ENCODE measurements at places on chromosomes 4 and X.

- no peak for DNase-seq
These were observed 1.2 kb downstream of the CD38 start for GRCh38 chr4:15779306-15779705.

DNA sequence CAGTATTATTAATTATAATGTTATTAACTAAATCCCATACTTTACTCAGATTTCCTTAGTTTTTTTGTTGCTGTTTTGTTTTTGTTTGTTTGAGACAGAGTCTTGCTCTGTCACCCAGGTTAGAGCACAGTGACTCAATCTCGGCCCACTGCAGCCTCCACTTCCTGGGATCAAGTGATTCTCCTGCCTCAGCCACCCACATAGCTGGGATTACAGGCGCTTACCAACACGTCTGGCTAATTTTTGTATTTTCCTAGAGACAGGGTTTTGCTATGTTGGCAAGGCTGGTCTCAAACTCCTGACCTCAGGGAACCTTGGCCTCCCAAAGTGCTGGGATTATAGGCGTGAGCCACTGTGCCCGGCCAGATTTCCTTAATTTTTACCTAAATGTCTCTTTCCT lies 72.2 kb downstream of the ANAPC4 start:
- DNase-seq = no peak

DNA sequence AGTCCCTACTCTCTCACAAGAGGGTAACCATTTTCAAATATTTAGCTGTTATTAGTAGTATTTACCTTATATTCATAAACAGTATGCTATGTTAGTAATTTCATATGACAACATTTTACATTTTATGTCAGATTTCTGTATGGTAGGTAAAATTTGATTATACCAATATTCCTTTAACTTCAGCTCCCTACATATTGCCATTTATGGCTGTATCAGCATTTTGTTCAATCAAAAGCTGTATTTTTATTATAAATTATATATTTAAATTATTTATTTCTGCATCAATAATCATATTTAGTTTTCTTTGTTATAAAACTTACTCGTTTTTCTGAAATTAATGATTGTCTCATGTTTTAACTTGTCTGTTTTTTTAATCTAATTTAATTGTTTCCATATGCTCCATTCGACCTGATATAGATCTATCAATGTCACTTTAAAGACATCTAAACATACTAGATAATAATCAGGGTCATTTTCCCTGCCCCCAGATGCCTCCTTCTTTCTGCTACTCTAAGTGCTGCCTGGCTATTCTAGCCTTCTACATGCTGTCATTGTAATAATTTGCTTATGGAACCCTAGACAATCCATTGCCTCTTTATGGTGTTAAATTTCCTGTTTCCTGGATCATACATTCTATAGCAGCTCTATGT lies 1976.7 kb upstream of the ADGRL3 start:
- no peak for DNase-seq

DNA sequence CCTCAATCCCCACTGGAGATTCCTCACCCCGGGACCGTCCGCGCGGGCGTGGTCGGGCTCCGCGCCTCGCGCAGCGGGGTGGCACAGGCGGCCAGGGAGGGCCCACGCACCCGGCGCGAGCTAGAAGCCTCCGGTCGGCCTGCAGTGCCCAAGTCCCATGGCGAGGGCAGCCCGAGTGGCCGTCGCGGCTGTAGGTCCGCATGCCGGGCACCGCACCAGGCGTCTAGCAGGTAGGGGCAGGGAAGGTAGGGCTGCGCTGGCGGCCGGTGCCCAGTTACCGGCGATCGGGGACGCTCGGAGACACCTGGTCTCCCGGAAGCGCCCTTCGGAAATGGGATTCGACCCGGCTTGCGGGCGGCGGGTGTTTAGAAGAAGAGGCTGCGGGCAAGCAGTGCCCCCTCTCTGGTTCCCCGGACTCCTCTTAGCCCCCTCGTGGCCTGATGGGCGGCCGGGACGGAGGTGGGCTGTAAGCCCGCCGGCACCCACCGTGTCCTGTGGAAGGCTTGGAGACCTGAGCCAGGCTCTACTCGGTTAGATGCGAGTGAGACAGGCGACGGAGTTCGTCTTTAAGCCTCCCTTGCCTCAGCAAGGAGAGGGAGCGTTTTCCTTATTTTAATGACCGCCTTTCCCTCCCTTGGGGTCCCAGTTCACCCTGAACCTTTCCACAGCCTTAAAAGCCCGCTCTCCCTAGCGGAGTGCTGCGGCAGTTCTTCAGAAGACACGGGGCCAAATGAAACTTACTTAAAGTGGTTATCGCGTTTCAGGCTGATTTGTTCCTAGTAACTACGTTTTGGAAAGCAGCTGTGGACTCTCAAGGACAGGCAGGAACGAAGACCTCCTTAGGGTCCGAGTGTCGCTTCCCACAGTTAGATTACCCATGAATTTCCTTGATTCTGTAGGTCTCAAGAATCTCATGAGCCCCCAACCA lies 821 bp downstream of the SLITRK2 start:
- DNase-seq = no peak

GRCh38 chrX:153565996-153566580 lies 32.9 kb downstream of the CCNQ start:
- DNase-seq = no peak

GRCh38 chr4:78824001-78824400 lies 47.9 kb downstream of the BMP2K start:
- DNase-seq = no peak

- DNase-seq = no peak
These were observed 129.2 kb upstream of the MSX1 start for GRCh38 chr4:4730249-4730648.

- no peak for DNase-seq
These were observed 43.8 kb downstream of the NHSL2 start for GRCh38 chrX:71954458-71954857.

- peak; percentile 40 for DNase-seq
These were observed 389.7 kb upstream of the NR3C2 start for GRCh38 chr4:148831945-148832344.

GRCh38 chrX:110430293-110431076 lies 71.8 kb downstream of the RTL9 start:
- no peak for DNase-seq

DNA sequence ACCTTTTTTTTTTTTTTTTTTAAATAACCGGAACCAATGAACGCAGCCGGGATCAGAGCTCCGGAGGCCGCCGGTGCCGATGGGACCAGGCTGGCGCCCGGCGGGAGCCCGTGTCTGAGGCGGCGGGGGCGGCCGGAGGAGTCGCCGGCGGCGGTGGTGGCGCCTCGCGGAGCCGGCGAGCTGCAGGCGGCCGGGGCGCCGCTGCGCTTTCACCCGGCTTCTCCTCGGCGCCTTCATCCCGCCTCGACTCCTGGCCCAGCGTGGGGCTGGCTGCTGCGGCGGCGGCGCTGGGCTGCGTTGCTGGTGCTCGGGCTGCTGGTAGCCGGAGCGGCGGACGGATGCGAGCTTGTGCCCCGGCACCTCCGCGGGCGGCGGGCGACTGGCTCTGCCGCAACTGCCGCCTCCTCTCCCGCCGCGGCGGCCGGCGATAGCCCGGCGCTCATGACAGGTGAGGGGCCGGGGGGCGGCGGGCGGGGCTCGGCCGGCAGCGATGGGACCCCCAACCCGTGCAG lies 337 bp downstream of the STIM2 start:
- no peak for DNase-seq

- DNase-seq = no peak
These were observed 36.4 kb downstream of the HTRA3 start for GRCh38 chr4:8305851-8306471.

- no peak for DNase-seq
These were observed 4.3 kb downstream of the CPLX1 start for GRCh38 chr4:821631-822030.

GRCh38 chr4:139532947-139533346 lies 23.1 kb downstream of the SETD7 start:
- DNase-seq = no peak

DNA sequence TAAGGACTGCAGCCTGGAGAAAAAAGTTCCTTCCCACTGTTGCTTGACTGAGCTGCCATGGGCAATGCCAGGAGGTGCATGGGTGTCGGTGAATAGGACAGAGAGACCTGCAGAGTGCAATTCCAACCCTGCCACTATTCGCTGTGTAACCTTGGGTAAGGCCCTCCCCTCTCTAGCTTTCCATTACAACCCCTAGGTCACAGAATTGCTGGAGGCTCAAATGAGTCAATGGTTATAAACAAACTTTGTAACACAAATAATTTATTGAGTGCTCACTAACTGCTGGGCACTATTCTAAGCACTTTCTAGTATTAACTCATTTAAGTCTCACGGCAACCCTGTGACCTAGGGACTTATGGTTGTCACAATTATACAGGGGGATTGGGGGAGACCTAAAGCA lies 37.8 kb downstream of the PJA1 start:
- no peak for DNase-seq

DNA sequence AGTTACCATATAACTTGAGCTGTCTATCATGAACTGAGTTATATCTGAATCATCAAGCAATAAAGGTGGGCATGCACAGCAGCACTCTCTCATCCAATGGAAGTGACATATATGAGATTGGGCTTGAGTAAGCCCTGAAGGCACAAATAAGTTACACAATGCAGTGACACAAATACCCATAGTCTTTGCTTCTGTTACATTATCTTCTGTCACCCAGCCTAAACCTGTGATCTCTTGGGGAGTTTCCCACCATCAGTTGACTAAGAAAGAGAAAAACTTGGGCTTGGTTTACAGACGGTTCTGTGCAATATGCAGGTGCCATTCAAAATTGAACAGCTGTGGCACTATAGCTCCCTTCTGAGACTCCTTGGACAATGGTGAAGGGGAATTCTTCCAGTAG lies 138.8 kb upstream of the IL15 start:
- DNase-seq = no peak

DNA sequence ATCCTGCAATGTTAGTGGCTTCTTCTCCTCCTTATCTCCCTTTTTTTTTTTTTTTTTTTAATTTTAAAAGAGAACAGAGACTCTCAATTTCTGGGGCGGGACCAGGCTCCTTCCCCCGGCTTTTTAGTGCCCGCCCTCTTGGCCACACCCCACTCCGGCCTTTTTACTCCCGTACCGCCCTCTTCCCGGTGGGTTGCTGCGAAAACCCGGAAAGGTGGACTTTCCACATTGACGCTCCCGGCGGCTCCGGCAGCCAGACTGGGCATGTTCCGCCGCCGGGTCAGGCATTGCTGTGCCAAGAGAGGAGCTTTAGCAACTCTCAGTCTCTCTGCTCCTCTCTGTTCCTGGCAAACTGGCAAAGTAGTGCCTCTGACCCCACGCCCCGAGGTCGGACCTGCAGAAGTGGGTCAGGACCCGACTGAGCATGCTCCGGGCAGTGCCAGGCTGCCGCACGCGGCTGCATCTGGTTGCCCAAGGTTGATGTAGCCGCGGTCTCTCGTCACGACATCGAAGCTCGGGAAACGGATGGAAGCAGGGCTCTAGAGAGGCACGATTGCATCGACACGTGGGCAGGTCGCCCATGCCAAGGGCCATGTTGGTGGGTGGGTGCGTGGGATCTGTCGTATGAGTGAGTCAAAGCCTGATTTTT lies 1.1 kb upstream of the MFAP3L start:
- DNase-seq = peak; percentile 38

- no peak for DNase-seq
These were observed 87.5 kb upstream of the NKX1-1 start for GRCh38 chr4:1493540-1494287.

- peak; percentile 85 for DNase-seq
These were observed 694.4 kb upstream of the POU3F4 start for GRCh38 chrX:82813671-82814078.

- no peak for DNase-seq
These were observed 12.4 kb downstream of the LAP3 start for GRCh38 chr4:17589355-17589754.

- no peak for DNase-seq
These were observed 52.6 kb downstream of the SGMS2 start for GRCh38 chr4:107877361-107877760.

GRCh38 chrX:70973221-70973620 lies 42.3 kb upstream of the SLC7A3 start:
- no peak for DNase-seq

GRCh38 chrX:11130136-11130535 lies 19.0 kb downstream of the HCCS start:
- DNase-seq = no peak

GRCh38 chr4:53644607-53645006 lies 53.3 kb upstream of the LNX1 start:
- no peak for DNase-seq

DNA sequence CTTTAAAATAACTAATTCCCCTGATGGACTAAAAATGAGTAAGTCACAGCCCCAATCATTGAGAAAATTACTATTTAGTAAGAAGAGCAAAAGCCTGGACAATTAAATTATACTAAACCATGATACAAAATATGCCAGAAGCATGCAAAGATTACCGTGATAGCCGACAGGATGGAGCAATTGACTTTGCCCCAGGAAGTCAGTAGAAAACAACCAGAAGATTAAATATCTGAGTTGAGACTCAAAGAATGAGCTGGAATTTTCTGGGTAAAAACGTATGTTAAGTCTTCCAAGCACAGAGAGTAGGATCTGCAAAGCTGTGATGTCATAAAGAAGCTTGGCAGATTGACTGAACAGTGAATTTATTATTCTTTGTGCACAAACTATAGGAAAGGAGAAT lies 816.1 kb upstream of the TENM3 start:
- DNase-seq = no peak

- DNase-seq = no peak
These were observed 29.3 kb upstream of the TLR3 start for GRCh38 chr4:186039697-186040096.

- DNase-seq = no peak
These were observed 129.6 kb upstream of the BMP3 start for GRCh38 chr4:80900908-80901307.

DNA sequence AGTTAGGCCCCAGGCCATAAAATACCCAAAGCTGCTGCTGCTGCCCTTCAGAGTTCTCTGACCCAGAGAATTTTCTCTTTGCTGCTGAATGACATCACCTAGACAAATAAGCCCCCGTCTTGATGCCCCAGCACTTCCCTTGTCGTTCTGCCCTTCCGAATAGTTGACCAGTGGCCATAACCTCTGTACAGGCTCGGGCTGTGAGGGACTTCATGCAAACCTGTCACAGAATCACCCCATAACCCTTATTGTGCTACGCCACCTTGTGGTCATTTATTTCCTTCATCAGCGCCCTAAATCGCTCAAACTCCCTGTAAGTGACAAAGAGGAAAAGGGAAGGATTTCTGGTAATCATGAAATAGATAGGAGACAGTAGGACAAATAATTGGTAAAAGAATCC lies 18.8 kb downstream of the SPACA5 start:
- no peak for DNase-seq

DNA sequence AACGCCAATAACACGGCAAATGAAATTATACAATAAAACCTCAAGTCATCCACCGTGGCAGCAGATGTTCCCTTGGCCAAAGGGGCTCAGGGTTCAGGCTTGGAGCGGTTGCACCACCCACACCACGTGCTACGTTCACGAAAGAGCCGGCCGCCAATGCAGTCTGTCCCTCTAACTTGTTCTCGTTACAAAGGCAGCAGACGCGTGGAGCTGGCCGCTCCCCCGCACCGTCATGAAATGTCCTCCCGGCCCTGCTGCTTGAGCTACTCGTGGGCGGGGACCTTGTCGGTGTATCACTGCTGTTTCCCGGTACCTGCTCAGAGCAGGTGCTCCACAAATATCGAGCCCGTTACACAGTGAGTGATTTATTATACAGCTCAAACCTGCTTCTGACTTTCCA lies 36.4 kb upstream of the MAN2B2 start:
- DNase-seq = no peak

Data from keratinocyte (primary cell).